ENCODE measurements at places on chromosomes 16 and 17.
A peak's percentile ranks its signal among the peaks of the same experiment; 100 is the strongest.

DNA sequence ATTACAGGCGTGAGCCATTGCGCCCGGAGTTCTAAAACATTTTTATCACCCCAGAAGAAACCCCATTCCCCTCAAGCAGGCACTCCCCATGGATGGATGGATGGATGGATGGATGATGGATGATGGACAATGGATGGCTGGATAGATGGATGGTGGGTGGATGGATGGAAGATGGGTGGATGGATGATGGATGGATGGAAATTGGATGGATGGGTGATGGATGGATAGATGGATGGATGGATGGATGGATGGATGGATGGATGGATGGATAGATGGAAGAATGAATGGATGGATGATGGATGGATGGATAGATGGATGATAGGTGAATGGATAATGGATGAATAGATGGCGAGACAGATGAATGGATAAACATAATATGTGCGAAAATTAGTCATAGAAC lies 16.5 kb downstream of the PLA2G10 start:
- DNase-seq, result no peak

DNA sequence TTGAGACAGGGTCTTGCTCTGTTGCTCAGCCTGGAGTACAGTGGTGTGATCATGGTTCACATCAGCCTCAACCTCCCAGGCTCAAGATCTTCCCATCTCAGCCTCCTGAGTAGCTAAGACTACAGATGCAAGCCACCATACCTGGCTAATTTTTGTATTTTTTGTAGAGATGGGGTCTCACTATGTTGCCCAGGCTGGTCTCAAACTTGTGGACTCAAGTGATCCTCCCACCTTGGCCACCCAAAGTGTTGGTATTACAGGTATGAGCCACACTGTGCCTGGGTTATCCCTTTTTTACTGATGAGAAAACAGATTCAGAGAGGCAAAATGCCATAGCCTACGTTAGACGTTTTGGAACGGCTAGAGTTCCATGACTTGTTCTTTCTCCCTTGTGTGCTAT lies 30.1 kb downstream of the SNX29 start:
- DNase-seq, result no peak

GRCh38 chr16:48361012-48361411 lies 24.2 kb downstream of the SIAH1 start:
- no peak for DNase-seq

DNA sequence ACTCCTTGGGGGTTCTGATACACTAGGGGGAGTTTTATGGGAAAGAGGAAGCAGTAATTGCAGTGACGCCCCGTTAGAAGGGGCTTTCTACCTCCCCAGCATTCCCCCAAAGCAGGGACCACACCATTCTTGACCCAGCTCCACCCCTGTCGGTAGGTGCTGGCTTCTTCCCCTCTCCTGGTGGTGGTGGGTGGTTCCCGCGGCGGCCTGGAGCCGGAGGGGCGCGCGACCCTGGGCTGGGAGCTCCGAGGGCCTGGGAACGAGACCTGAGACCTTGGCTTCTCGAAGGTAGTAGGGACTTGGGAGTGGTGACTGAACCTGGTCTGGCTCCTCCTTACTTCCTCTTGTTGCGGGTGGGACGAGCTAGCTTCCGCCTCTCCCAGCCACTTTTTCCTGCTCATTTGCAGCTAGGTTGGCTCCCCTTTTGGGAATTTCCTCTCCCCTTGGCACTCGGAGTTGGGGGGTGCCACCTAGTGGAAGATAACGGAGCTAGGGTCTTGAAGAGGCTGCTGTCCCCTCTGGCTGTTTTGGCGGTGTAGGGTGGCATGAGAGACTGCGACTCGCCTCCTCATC lies 438 bp downstream of the GRN start:
- peak; percentile 65 for DNase-seq

DNA sequence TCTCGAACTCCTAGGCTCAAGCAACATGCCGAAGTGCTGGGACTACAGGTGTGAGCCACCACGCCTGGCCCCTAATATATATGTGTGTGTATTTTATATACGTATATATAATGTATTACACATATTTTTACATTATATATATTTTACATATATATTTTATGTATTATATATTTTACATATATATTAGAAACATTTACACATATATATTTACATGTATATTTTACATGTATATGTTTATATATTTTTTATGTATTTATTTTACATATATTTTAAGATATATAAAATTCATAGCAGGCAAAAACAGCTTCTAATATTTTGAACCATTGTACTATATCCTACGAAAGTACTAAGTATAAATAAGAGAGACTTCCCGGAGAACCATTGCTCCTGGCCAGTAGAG lies 455.1 kb downstream of the XYLT1 start:
- no peak for DNase-seq

- DNase-seq, result no peak
These were observed 6.8 kb upstream of the RNF213 start for GRCh38 chr17:80253631-80254395.

- peak; percentile 32 for DNase-seq
These were observed 3.6 kb downstream of the COG1 start for GRCh38 chr17:73196500-73196899.

- no peak for DNase-seq
These were observed 15.2 kb upstream of the DPEP1 start for GRCh38 chr16:89598199-89598598.

- peak; percentile 73 for DNase-seq
These were observed 6.8 kb downstream of the MPG start for GRCh38 chr16:84718-85406.

GRCh38 chr16:88477631-88478519 lies 24.8 kb downstream of the ZFPM1 start:
- no peak for DNase-seq

GRCh38 chr16:66335704-66336329 lies 30.7 kb upstream of the CDH5 start:
- peak; percentile 90 for DNase-seq

DNA sequence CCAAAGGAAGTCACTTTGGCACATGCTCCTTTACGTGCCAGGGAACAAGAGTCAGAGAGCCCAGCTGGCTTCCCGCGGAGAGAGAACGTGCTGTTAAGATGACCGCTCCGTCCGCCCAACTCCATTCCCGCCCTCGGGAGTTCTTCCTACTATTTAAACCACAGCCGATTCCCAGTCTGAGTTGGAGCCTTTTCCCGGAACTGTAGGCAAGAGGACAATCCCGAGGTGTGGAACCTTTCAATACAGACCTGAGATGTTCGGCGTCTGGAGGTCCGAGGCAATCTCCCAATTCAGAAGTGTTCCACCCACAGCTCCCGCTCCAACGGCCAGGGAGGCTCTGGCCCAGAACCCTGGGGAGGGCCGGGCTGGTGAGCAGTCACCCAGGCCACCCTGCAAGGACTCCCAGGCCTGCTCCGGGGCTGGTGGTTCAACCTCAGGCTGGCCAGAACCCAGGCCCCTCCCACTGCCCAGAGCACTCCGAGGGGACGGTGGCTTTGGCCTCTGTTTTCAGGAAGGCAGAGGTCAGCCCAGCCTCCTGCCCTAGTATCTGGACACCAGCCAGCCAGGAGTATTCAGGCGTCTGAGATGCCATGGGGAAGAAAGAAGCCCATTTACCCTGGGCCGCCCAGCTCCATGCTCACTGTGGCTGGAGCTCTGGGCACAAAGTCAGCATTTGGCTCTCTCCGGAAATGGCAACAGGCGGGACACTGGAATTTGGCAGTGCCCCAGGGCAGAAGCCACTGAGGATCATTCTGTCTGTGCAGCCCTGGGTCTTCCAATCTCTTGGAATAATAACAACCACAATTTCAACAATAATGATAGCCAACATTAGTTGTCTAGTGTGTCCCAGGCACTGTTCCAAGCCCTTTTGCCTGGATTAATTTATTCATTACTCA lies 21.4 kb downstream of the EMP2 start:
- DNase-seq, result peak; percentile 82

DNA sequence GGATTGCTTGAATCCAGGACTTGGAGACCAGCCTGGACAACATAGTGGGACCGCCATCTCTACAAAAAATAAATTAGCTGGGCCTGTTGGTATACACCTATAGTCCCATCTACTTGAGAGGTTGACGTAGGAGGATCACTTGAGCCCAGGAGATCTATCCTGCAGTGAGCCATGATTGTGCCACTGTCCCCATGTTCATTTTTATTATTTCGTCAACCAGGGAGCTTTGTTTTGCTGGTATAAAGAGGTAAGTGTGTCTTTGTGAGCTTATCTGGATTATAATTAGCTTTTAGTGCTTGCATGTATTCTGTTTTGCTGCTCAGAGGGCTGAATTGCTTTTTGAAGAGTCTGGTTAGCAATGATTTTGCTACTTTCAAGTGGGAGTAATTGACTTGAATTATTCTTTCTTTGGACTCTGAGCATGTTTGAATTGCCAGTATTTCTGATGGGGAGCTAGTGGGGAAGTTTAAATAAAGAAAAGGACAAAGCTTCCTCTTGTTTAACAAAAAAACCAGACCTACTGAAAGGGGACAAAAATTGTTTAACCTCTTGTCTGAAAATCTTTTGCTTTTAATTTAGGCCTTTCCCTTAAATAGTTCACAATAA lies 31.6 kb upstream of the BCAS3 start:
- DNase-seq, result no peak

- DNase-seq, result no peak
These were observed 87.0 kb upstream of the FBXO47 start for GRCh38 chr17:39054111-39054645.

DNA sequence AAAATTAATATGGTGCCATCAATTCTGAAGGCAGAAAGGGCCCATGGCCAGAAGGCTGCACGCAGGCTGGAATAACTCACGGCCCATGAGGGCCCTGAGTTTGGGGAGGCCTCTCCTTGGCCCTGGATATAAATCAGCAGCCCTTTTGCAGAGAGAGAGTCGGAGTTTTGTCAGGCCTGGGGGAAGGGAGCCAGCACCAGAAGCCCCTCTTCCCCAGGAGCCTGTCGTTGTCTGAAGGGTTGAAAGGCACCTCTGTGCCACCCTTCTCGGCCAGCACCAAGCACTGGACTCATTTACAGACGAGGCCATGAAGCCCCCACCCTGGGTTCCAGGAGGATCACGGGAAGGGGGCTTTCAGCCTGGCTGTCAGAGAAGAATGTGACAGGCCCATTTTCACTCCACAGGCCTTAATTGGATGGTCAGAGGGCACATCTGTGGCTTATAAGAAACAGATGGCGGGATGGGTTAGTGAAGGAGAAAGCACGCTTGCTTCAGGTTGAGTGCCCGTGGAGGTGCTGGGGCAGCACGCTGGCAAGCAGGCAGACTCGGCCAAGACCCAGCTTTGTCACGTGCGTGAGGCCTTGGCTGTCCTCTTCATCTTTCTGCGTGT lies 140.6 kb downstream of the CLEC16A start:
- DNase-seq, result no peak

DNA sequence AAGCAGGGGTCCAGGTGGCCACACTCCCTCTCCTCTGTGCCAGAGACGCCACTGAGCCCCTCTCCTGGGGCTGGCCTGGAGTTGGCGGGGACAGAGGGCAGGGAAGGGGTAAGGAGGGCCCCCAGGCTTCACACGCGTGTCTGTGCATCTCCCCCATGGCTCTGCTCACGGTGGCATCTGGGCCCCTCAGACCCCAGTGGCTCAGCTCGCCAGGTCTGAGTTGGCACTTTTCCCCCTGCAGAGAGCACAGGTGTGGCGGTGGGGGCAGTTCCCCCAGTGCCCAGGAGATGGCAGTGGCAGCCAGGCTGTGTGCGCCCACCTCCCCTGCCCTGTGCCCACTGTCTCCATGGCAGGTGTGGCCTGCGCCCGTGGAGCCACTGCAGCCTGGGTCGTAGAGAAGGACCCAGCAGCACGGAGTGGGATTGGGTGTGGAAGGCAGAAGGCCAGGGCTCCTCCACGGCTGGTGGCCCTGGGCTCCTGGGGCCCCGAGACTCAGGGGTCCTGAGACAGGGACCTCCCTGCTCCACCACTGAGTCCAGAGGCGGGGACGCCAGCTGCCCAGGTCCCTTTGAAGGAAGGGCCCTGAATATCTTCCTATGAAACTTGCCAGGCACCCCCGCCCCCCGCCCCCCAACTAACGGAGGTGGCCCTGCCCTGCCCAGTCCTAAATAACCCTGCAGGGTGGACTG lies 4.3 kb upstream of the APRT start:
- peak; percentile 61 for DNase-seq

DNA sequence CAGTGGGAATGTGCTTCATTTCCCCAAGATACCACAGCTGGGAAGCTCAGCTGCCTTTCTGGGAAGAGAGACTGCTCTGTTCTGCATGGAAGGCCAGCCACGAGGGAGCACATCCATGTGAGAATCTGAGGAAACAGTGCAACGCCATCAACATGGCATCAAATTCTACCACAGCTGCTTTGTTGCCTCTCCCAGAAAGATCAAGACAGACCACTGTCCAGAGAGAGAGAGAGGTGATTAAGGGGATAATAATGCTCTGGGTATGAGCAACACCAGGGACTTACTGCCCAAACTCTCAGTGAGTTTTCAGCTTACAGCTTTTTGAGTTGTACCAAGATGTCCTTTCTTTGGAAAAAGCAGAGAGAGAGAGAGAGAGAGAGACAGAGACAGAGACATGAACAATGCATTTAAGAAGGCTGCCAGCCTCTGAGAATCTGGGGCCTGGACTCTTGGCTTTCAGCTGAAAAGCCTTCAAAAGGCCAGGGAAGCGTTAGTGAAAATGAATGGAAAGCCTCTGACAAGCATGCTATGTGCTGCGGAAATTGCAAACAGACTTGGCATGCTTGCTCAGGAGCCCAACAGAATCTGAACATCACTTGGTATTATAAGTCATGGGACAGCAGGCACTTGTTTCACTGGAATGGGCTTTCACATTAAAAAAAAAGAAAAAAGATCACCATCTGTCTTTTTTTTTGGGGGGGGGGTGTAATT lies 223.1 kb downstream of the MAP2K6 start:
- peak; percentile 50 for DNase-seq

GRCh38 chr16:79366635-79367034 lies 233.9 kb downstream of the MAF start:
- DNase-seq, result no peak

DNA sequence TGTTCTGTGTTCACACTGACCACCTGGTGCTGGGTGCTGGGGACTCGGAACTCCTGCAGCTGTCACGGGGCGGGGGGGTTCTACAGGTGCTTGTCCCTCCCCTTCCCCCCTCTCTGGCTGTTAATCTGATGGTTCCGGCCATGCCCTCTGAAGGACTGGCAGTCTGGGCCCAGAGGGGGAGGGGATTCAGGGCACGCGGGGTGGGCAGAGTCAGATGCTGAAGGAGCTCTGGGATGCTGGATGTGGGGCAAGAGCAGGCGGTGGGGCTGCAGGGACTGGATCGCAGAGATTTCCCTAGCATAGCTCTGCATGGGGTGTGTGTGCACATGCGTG lies 5.4 kb upstream of the TBX21 start:
- no peak for DNase-seq

DNA sequence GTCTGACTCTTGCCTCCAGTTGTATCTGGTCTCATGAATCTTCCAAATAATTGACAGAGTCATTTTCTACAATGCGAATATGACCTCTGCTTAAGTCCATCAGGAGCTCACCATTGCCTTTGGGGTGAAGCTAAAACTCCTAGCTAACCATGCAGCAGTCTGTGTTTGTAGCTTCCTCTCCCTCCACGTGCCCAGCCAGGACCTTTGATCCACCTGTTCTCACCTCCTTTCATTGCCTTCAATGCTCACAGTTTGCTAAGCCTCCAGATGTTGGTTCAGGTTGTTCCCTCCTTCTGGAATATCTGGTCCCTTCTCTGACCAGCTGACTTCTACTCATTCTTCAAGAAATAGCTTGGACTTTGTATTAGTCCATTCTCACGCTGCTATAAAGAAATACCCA lies 23.0 kb downstream of the BMERB1 start:
- no peak for DNase-seq

- DNase-seq, result no peak
These were observed 68.0 kb upstream of the DOC2B start for GRCh38 chr17:249236-249993.

GRCh38 chr16:11611871-11612664 lies 25.3 kb upstream of the LITAF start:
- DNase-seq, result no peak

GRCh38 chr17:78130090-78130436 lies 508 bp upstream of the TMC8 start:
- no peak for DNase-seq

GRCh38 chr17:19873346-19873745 lies 5.6 kb upstream of the ULK2 start:
- no peak for DNase-seq
